RPMI7951 (cell line): ENCODE measurements at places on chromosomes 12 and 14.

DNA sequence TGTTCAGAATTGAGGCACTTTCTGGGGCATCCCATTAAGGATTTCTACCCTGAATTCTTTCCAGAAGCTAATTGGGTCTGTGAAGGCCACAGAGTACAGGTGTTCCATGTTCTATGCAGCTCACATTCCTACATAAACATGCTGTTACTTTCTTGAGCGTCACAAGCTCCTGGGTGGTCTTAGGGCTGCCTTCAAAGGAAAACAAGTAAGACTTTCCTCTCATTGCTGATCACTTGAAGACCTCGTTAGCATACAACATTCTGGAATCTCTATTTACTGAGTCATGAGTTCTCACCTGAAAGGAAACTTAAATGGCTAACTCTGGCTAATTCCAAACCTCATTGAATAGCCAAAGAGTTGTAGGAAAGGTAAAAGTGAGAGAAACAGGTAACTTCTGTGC lies 63.0 kb upstream of the HMGA2 start:
- DNase-seq, result no peak

DNA sequence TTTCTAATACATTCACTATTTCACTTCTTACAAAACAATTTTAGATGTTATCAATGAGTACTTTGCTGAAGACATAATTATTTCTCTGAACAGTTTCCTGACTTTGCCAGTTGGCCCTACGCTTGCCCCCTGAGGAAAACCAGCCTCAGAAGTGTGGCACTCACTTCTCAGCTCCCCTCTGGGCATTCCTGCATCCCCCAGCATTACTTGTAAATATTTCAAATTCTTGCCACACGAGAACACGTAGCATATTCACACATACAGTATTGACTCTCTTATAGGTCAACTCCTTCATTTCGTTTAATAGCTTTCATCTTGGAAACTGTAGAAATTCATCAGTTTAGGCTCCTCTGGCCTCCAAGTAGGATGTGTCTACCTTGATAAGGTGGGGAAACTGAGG lies 65.2 kb downstream of the OTX2 start:
- no peak for DNase-seq

DNA sequence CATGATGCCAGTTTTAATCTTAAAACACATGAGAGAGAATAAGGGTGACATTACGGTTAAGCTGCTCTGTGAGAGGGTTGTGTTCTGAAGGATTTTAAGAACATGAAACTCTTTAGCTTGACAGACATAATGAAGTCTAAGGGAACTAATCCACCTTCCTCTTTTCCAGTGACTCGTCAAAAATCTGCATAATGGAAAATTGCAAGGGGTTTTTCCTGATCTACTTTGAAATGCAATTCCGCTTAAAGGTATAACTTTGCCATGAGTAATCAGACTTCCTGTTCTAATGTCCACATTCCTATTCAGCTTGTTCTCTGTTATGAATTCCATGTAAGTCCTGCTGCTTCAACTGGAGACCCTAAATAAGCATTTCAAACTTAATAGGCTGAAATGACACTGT lies at the start of gene ZNF705A:
Gene ZNF705A, plus strand, starts transcription at position 171 of the 400 bp plus-strand sequence. CDS start 15,611 bp downstream, outside the sequence.
- peak; percentile 49 for DNase-seq

GRCh38 chr14:99230208-99231151 lies 41.5 kb downstream of the BCL11B start:
- DNase-seq, result no peak

DNA sequence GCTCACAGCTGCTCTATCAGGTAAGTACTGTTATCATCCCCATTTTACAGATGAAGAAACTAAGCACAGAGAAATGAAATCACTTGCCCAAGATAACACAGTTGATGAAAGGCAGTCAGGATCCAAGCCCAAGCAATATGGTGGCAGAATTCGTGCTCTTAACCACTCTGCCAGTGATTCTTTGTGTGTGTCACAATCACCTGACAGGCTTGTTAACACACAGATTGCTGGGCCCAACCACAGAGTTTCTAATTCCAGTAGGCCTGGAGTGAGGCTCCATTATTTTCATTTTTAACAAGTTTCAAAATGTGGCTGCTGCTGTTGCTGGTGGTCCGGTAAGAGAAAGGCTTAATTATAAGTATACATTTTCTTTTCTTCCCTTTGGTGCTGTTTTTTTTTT lies 134.2 kb downstream of the TGFB3 start:
- no peak for DNase-seq

- no peak for DNase-seq
Measured at GRCh38 chr14:53921027-53921426, 35.6 kb downstream of the BMP4 start.

GRCh38 chr12:110312581-110313360 lies 31.7 kb downstream of the ATP2A2 start:
- peak; percentile 43 for DNase-seq
